ENCODE measurements at places on chromosomes 11 and 22.

DNA sequence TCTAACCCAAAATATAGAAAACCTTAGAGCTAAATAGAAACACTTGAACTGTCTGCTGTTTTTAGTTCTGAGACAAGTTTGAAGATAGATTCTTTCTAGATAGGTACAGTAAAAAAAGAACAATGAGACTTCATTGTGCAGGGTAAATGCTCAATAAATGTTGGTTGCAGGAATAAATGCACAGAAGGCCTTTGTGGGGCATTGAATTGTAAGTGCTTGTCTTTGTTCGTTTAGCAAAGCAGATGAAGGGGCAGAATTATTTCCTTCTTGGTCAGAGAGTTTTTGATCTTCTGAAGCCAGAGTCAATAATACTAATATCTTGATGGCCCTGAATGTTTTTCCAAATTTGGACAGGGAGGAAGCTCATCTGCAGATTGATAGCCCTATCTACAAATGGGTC is 340.4 kb downstream of the OPCML start:
- DNase-seq: no peak

- DNase-seq: no peak
These were observed 734 bp downstream of the SNU13 start for GRCh38 chr22:41687901-41688364.

GRCh38 chr11:13699041-13699440 is 30.6 kb downstream of the FAR1 start:
- no peak for DNase-seq

DNA sequence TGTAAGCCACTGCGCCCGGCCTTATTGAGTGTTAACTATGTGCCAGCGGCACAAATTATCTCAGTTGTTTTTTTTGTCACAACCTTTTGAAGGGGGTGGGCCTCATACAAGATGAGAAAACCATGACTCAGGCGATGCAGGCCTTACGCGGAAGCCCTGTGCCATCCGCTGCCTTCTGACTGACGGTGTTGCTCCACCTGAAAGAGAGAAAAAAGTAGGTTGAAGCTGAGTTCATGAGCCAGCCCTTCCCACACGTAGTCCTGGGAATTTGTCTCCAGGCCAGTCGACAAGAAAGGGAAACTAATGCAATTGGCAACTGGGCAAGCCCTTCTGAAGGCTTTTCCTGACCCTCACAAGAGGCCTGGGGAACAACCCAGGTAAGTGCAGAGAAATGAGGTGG is 96.9 kb upstream of the CRYBB3 start:
- no peak for DNase-seq

DNA sequence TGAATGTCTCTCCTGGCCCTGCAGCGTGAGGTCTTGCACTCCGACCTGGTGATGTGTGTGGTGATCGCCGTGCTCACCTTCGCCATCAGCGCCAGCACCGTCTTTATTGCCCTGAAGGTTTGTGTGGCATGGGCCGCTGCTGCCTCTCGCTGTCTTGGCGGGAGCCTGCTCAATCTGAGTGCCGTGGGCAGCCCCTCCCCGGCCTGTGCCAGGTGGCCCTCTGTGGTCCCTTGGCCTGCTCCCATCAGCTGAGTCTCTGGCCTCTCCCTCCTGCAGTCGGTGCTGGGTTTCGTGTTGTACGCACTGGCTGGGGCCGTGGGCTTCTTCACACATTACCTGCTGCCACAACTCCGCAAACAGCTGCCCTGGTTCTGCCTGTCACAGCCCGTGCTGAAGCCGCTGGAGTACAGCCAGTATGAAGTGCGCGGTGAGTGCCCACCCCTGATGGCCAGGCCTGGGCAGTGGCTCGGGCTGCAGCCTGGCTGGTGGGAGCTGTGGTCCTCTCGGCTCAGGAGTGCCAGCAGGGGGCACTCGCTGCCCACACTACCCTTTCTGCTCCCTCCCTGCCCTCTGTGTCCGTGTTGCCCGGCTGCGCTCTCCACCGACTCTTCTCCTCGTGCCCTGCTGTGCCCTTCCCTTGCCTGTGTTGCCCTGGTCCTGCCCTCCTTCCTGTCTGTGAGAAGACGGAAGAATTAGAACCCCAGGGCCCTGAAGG is 10.2 kb downstream of the PCNX3 start:
- no peak for DNase-seq

DNA sequence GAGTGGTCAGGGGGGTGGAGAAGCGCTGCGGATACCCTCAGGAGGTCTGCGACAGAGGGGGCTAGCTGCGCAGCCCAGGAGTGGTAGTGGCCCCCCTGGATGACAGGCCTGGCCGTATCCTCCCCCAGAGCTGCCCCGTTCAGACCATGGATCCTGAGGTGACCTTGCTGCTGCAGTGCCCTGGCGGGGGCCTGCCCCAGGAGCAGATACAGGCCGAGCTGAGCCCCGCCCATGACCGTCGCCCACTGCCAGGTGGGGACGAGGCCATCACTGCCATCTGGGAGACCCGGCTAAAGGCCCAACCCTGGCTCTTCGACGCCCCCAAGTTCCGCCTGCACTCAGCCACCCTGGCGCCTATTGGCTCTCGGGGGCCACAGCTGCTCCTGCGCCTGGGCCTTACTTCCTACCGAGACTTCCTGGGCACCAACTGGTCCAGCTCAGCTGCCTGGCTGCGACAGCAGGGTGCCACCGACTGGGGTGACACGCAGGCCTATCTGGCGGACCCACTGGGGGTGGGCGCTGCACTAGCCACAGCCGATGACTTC is 505 bp downstream of the NUDT22 start:
- no peak for DNase-seq

- no peak for DNase-seq
These were observed 29.9 kb downstream of the MS4A2 start for GRCh38 chr11:60118338-60118737.

DNA sequence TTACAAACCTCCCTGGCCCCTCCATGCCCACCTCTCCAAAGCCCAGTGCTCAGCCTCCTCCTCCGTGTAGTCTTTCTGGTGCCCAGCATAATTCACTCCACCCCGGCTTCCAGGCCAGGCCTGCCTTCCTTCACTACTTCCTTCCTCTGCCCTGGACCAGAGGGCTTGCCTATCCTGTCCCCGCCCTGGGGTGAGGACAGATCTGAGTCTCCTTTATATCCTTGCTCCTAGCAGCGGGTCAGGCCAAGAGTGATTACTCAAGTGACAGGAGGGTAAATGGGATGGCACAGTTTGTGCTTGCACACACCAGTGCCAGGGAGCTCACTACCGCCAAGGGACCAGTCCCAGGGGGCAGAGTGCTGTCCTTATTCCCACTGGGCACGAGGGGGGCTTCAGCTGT is 48.0 kb downstream of the SCUBE1 start:
- no peak for DNase-seq

- no peak for DNase-seq
These were observed 117.5 kb downstream of the SPATA19 start for GRCh38 chr11:133727774-133728173.

- no peak for DNase-seq
These were observed 866 bp upstream of the RRM1 start for GRCh38 chr11:4093519-4094347.

DNA sequence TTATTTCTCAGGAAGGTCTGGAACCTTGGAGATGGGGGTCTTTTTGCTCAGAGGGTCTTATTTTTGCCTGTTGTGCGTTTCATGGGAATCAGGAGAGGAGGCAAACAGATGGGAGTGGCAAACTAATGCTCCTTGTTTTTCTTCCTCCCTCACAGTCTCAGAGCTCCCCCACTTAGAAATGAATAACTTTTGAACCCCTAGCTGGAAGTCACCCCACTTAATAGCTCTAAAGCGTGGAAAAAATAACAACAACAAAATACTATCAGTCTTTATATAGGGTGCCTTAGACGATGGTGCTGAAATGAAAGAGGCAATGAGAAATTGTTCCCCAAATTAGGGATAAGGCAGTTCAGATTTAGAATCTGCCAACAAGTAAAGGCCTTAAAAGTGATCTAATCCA is 76.8 kb upstream of the BDNF start:
- no peak for DNase-seq

GRCh38 chr11:9922806-9923205 is 258.9 kb downstream of the SWAP70 start:
- no peak for DNase-seq

DNA sequence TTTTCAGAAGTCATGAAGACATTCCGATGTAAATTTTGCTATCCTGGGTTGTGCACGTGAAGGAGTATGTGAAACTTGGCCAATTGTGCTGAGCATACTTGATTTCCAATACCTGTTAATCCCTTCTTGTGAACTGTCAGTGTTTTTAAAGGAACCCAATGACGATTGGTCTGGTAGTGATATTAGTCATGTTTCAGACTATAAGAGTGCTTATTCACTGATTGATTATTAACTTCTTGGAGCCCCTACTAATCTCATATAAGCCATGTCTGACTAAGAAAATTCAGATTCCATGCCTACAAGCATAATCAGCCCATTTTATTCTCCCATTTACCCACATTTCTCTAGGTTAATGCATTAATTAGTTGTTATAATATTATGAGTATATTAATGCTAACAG is 330.8 kb upstream of the MTNR1B start:
- no peak for DNase-seq

DNA sequence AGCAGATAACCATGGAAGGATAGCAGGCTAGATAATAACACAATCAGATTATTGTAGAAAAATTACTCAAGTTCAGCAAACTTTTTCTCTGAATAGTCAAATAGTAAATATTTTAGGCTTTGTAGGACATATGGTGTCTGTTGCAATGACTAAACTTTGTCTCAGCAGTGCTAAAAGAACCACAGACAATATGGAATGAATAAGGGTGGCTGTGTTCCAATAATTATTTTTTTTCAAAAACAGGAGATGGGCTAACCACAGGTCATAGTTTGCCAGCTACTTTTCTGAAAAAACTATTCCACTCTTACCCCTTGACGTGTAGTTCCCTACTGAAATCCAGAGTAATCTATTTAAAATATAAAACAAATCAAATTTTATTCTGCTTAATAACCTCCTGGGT is 153.9 kb upstream of the LRRC4C start:
- no peak for DNase-seq

DNA sequence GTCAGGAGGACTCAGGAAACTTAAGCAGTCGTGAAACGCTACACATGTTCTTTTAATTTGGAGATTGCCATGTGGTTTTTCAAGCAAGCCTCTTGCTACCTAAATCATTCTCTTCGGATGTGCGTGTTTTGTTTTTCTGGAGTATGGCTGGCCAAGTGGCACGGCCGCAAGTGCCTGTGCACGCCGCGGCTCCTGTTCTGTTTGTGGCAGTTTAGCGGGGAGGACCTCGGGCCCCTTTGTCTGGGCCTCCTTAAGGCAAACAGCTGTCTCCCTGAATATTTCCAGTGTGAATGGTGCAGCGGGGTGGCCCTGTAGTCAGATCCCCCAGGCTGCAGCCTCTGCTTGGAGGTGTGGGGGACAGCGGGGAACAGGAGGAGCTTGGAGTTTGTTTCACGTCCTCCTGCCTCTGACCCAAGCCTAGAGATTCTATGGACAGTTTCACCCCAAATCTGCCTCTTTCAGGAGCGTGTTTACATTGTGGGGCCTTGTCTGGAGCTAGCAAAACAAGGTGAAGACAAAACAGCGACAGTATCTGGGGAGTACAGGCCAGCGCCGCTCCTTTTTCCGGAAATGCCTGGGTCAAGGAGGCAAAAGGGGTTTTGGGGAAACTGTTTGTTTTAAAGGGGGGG is 1.3 kb downstream of the LRP5 start:
- no peak for DNase-seq

DNA sequence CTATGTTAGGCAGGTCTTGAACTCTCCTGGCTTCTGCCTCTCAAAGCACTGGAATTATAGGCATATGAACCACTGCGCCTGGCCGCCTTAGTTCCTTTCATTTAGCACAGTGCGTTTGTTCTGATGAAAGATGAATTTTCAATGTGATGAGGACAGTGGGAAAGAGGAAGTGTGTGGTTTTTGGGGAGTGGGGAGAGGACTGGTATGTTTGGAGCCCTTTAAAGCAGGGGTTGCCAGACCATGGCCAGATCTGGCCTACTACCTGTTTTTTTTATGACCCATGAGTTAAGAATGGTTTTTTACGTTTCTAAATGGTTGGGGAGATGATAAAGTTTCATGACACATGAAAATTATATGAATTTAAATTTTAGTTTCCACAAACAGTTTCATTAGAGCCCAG is 12.5 kb downstream of the ATXN10 start:
- no peak for DNase-seq

- DNase-seq: no peak
These were observed 5.9 kb upstream of the MMP3 start for GRCh38 chr11:102849311-102849710.

- no peak for DNase-seq
These were observed 10.5 kb upstream of the ARHGAP32 start for GRCh38 chr11:129202646-129203045.

DNA sequence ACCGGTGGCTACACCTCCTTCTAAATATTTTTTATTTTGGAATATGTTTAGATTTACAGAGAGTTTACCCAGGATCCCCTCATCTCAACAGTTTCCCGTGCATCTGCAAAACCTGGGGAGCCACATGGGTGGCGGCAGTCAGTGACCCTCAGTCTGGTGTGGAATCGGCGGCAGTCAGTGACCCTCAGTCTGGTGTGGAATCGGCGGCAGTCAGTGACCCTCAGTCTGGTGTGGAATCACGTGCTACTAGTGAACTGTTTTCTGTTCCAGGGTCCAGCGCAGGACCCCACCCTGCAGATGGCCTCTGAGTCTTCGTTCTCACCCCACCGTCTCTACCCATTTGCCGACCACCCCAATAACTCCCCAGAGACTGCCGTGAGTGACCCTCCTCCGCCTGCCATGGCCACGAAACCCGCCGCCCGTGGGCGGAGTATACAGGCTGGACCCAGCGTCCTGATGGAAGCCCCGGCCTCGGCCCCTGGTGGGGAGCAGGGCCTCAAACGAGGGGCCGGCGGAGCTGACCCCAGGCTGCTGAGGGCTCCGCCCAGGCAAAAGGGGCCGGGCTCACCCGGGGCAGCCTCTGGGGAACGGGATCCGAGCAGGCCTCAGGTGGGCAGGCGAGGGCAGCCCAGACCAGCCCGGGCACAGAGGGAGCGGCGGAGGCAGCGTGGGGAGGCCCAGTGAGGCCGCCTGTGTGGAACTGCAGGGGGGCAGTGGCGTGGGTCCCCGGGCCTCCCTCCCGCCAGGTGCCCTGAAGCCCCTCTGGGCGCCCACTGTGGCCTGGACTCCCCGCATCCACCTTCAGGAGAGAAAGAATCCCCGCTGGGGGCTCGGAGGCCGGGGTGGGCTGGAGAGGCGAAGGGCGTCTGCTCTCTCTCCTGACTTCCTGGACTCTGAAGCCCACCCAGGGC is 2.5 kb downstream of the IL17REL start:
- DNase-seq: no peak

Measured in brain pericyte (primary cell).